Activated naive CD4-positive, alpha-beta T cell treated with anti-CD3 and anti-CD28 coated beads, Interleukin-2, amount 50 U/mL, for 72 hours (primary cell): ENCODE measurements at places on chromosomes 2 and 18.

- no peak for DNase-seq
Measured at GRCh38 chr18:46649071-46649862, 7.8 kb downstream of the LOXHD1 start.

DNA sequence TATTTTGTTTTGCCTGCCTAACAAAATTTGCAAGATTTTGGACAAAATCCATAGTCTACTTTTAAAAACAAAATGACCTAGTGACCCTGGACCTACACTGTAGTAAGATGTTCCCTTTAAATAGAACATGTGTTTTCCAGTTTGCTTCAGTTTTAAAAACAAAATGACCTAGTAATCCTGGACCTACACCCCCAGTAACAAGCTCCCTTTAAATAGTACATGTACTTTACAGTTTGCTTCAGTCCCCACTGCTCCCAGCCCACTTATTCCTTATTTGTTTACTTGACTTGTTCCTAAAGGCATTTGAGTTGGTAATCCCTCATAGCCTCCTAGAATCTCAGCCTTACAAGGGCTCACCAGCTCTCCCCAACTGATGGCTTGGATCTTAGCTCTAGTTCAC, 34.5 kb upstream of the HTR2B start:
- no peak for DNase-seq

GRCh38 chr2:76039505-76039904, 328.8 kb upstream of the GCFC2 start:
- DNase-seq = no peak

DNA sequence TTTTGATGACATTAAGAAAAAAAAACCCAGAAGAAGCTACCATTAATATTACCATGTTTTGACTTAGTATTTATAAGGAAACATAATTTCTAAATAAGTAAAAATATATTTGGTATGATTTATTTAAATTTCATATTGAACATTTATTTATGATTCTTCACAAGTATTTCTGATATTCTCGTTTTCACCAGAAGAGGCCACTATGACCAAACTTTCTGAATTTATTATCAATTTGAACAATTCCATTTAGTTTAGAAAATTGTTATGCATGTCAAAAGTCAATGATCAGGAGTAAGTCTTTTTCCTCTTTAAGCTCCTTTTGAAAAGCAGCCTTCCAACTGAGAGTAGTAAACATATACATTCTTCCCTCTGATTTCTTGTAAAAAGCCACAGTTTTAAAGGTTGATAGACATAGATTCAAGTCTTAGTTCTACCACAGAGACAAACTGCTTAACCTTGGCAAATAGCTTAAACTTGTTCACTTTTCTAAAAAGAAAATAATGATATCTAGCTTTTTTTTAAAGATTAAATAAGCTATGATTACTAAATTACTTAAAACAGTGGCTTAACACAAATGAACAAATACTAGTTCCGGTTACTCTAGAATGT, 329.9 kb downstream of the TRIB2 start:
- no peak for DNase-seq

DNA sequence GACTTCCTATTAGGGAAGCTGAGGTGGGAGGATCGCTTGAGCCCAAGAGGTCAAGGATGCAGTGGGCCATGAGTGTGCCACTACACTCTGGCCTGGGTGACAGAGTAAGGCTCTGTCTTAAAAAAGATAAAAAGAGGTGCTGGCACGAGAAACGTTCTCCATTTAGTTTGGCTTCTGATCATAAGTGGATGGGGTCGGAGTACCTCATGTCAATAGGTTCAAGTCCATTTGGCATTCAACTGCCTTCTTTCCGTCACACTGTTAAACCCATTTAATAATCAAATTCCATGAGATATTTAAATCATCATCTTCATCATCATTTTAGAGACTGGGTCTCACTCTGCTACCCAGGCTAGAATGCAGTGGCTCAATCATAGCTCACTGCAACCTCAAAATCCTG, 9.2 kb downstream of the COX7A2L start:
- DNase-seq = no peak

- no peak for DNase-seq
Measured at GRCh38 chr18:78984941-78985784, 5.5 kb downstream of the SALL3 start.

GRCh38 chr2:63539416-63540162, 48.7 kb downstream of the WDPCP start:
- DNase-seq = no peak

- no peak for DNase-seq
Measured at GRCh38 chr2:218323526-218324472, 31.5 kb upstream of the TMBIM1 start.

DNA sequence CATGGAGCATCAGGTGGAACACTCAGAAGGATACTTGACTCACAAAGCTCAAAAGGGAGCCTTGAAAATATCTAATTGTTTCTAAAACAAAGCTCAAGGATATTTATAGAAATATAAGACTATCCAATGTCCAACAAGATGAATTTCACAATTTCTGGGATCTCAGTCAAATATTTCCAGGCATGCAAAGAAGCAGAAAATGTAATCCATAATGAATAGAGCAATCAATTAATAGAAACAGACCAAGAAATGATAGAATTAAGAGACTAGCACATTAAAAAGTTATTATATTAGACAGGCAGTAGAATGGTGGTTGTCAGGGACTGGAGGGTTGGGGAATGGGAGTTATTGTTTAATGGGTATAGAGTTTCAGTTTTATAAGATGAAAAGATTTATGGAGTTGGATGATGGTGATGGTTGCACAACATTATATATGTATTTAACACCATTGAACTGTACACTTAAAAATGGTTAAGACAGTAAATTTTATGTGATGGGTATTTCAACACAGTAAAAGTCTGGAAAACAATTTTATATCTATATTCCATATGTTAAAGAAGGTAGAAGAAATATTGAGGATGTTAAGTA, 189.9 kb upstream of the PIEZO2 start:
- no peak for DNase-seq

DNA sequence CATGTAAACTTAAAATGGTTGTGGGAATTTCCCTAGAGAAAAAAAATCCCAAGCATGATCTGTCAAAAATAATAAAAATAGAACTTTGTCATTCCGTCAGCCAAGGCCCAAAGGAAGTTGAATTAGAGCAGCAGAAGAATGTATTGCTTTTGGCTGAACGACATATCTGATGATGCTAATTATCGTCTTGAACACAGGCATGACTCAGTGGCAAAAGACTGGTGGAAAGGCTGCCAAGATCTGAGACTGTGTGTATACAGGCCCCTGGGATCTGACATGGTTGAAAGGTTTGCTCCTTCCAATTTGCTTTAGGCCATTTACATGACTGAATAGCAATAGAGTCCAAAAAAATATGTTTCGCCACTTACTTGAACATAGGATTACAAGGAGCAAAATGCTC, 1057.1 kb upstream of the CRIM1 start:
- DNase-seq = no peak

DNA sequence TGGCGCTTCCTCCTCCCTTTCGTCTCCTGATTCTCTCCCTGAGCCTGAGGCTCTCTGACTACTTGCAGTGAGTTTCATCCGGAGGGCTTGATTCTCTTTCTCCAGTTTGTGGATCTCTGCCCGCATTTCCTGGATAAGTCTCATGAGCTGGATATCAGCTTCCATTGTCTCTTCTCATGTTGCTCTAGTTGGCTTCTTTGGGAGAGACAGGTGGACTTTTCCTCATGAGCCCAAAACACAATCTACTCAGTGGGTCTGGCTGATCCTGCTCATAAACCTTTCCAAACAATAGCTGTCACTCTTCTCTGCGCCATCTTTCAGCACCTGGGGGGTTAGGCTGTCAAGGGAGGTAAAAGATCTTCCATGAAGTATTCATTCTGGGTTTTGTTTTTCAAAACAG, at the start of gene CCDC195:
Gene CCDC195, minus strand, starts transcription at position 165 of the 400 bp plus-strand sequence. Its CDS starts 0 bp downstream, at position 165.
- DNase-seq = no peak

DNA sequence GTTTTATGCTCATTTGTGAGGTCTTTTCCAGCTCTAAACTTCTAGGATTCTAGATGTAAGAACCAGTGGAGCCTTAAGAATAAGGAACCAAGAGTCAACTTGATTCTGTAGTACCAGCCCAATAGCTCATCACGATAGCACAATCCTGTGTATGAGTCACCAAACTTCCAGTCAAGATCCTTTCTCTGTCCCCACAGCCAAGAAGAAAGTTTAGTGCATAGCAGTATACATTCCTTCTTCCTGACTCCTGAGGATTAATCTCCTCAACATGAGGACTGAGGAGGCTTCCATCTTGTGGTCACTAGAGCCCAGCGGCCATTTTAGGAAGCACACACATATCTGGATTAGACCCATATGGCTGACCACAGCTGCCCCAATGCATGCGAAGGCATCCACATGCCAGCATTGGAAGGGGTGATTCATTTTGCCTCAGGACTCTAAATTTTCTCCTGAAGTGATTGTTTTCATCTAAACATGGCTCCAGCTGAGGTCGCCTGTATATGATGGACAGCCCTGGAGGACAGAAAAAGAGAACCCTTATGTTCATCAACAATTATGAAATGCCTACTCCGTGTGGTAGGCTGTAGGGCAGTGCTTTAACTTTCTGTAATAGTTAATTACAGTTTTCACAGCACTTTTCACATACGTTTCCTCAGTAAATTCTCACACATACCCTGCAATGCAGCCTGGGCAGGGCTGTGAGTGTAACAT, 53.5 kb downstream of the RASGRP3 start:
- no peak for DNase-seq

DNA sequence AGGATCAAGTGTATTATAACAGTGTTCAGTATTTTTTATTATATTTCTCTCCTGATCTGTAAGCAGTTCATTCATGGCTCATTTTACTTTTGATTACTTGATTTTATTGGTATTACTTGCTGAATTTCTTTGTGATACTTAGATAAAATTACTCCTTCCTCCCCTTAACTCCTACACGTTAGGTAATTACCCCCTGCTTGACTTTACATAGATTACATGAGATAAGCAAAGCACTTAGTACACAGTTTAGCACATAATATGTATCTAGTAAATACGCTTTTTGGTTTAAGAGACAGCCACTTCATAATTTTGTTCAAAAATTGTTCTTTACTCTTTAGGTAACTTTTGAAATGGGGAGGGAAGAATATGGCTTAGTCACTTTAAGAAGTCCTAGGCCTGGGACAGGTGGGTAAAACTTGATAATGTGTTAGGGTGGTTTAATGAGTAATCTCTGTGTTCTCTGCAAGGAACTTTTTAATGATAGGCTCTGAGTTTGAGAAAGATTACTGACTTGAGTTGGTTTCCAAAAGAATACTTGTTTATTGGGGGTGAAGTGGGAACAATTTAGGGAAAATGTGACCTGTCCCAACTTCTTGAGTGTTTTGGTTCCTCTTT, 80.9 kb downstream of the NCOA1 start:
- DNase-seq = no peak

GRCh38 chr18:48123324-48123723, 192.9 kb upstream of the SMAD2 start:
- DNase-seq = no peak

GRCh38 chr2:163662141-163662780, 73.5 kb downstream of the FIGN start:
- no peak for DNase-seq

DNA sequence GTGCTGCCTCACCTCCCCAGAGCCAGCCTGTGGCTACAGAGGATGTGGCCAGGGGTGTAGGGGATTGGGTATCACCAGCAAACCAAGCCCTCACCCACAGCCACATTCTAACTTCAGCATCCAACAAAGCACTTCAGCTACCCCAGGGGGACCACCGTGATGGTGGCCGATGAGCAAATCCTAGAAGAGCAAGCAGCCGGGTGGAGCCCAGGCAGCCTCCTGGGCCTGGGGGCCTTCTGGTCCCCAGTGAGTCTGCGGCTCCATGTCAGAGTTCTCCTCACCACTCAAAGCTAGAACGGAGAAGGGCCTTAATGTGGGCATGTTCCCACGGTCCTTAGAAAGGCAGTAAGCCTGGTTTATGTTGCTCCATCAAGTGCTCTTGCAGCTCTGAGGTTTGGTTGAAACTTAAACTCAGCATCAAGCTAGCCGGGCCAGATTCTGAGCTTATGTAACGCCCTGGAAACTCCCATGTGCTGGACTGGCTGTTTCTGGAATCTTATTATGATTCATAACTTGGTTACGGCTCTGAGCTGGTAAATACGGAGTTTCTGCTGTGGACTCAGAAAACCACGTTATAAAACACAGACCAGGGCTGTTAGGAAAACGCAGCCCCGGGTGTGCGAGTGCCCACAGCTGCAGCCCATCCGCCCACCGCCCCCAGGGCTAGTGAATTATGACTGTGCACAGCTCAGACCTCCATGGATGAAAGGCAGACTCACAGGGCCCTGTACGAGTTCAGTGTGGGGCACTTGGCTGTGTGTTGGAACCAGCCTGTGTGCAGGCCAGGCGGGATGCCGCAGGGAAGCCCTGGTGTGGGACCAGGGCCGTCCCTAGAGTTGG, 99.8 kb downstream of the SEPTIN10 start:
- no peak for DNase-seq

GRCh38 chr2:120419073-120419472, 73.1 kb downstream of the INHBB start:
- no peak for DNase-seq

DNA sequence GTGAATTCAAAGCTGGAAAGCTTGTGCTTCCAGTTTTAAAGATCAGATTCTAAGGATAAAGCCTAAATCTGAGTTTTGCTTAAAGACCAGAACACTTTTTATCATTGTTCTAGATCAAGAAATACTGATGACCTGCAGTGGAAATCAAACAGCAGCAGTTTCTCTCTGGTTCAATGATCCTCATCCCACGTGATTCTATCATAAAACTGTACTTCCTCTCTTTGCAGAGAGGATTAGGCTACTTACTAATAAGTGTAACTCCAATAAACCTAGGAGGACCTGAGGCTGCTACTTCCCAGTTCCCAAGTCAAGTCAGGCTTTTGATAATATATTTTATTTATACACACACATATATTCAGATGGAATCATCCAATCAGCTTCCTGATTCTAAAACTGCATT, 81.9 kb downstream of the TCF4 start:
- no peak for DNase-seq

DNA sequence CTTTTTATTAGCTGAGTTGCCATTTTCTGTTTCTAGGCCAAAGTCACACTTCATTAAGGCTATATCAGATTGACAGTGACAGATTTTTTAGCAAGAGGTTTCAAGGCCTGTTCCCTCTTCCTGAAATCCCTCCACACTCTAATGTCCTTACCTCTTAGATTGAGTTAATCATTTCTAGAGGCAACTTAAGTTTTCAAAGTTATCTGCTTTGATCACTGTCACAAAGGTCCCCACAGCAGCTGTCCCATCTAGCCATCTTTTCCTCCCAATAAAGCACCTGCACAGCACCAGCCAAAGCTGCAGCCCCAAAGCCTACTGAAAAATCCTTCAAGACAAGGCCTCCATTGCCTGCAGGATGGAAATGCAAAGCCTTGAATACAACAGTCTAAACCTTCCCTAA, 13.4 kb downstream of the AMMECR1L start:
- no peak for DNase-seq

DNA sequence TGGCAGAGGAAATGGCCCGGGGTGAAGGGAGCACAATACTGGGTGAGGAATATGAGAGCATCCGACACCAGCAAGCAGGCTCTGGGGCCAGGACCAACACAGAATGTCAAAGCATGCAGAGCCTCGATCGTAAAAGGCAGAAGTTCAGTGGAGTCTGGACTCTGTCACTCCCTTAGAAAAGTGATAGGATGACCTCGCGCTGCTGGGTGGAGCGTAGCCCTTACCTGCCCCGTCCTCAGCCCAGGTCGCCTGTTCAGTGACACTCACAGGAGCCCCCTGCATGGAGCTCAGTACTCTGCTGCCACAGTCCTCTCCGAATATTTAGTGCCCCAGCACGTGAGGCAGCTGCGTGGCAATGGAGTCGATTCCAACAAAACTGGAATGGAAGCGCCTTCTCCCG, 236.7 kb upstream of the MYT1L start:
- no peak for DNase-seq
